ENCODE measurements at places on chromosomes 2 and 18.

DNA sequence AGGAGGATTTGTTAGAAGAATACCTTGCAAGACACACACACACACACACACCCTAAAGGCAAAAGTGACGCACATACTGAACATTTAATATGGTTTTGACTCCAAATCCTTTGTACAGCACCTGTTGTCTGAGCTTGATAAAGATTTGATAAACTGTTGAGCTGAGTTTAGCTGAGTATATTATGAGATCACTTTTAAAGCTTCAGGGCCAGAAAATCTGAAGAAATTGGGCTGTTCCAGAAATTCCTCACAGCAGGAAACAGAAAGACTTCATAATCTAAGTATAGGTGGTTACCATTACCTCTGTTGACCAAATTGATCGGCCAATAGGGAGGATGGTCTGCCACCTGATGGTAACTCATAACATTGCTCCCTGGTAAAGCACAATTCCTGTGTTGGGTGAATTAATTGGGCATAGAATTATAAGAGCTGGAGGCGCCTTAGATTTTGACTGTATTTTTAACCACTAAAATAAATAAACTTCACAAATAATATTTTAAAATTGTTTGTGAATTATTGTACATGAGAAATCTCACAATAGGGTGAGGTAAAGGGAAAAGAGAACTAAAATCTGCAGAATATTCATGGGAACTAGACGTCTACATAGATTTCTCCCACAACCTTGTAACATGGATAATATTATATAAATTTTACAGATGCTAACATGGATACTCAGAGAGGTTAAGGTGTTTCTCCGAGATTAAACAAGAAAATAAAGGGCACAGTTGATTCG lies 21.8 kb upstream of the RPIA start:
- no peak for DNase-seq

GRCh38 chr2:164810843-164811242 lies 30.8 kb downstream of the COBLL1 start:
- DNase-seq, result no peak

DNA sequence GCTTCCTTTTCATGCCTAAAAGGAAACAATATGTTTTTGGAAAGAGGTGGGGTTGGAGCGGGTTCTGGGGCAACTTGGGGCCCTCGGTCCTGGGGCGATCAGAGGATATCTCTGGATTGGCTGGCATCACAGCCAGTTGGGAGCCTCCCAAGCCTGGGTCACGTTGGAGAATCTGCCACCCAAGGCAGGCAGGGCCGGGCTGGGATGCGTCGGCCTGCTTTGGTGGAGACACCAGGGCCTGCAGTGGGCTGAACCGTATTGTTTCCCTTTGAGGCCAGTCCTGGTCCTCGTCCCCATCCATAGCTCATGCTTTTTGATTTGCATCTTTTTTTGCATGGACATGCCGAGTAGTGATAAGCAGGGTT lies 235.8 kb downstream of the ATAD2B start:
- DNase-seq, result no peak

DNA sequence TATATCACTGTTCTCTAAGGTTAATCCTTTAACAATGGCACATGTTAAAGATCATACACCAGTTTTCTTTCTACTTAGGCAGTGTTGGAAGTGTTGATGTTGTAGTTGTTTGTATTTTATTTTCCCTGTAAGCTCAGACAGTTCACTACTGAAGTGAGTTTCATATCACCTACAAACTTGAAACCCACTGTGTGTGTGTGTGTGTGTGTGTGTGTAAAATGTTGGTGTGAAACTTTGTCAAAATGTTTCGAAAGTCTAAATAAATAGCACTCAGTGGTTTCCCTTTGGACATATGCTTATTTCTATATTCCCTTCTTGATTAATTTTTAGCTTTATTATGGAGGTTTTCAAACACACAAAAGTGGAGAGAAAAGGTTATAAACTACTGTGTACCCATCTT lies 79.8 kb upstream of the CAVIN2 start:
- no peak for DNase-seq

- no peak for DNase-seq
Observed at GRCh38 chr2:1856475-1856874, 112.2 kb upstream of the PXDN start.

- peak; percentile 27 for DNase-seq
Observed at GRCh38 chr2:12702168-12703121, 14.3 kb upstream of the TRIB2 start.

DNA sequence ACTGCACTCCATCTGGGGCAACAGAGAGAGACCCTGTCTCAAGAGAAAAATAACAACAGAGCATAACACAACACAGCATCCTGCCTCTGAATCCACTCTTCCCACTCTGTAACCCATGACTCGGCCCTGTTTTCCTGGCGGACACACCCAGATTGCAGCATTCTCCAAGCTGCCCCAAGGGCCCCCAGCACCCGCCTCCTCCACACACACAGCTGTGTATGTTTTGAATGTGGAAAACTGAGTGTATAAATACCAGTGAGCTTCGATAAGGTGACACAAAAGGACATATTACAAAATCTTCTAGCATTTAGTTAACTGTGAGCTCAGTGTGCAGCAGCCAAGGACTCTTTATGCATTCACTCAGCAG lies 13.0 kb downstream of the IMPA2 start:
- DNase-seq, result no peak

DNA sequence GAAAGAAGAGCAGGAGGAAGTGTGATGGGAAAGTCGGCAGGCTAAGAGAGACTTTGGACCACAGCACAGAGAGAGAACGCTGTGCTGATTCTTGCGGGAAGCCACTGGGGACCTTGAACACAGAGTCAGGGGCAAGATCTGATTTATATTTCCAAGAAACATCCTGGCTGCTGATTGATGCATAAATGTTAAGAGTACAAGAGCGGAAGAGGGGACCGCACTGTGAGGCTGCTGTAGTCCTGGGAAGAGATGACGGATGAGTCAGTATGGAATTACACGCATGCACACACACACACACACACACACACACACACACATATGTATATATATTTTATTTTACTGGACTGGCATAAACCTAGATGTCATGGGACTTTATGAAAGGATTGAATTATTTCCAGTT lies 865.6 kb upstream of the ID2 start:
- DNase-seq, result no peak

- DNase-seq, result no peak
Observed at GRCh38 chr2:88658881-88659537, 31.7 kb upstream of the EIF2AK3 start.

- DNase-seq, result no peak
Observed at GRCh38 chr2:98749066-98749450, 18.1 kb upstream of the MGAT4A start.

Data from stimulated activated CD4-positive, alpha-beta T cell treated with anti-CD3 and anti-CD28 coated beads, Interleukin-1b, Interleukin-23, amount 100 ng/mL, for 4 hours (primary cell).